CD4-positive, alpha-beta T cell treated with Interleukin-6 at 100 ng/mL for 8 hours (primary cell): ENCODE measurements at places on chromosomes 6 and 20.

- no peak for DNase-seq
Observed at GRCh38 chr20:40551125-40551530, 137.9 kb downstream of the MAFB start.

GRCh38 chr20:5793916-5794315 is 43.7 kb downstream of the SHLD1 start:
- no peak for DNase-seq

DNA sequence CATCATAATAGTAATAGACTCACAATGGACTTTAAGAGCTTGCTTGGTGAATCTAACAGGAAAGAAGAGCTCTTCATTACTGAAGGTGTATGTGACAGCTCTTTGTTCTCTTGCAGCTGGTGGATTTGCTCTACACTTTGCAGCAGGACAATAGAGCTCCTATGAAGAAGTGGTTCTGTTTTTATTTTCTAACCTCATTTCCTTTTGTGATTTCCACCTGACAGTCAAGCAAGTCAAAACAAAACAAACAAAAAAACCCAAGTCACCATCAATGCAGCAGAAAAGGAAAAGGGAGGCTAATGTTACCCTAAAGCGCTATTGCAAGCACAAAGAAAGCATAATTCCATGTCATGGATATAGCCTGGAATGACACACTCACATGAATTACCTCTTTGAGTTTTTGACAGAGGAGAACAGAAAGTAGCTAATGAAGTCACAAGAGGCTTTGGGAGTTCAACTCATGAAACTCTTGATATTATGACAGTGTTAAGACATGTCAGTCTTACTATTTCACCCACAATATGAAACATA is 1188.1 kb downstream of the EPHA7 start:
- DNase-seq: no peak

- no peak for DNase-seq
Observed at GRCh38 chr6:51477711-51478311, 609.6 kb downstream of the PKHD1 start.

GRCh38 chr20:4844751-4845465 is 123.2 kb downstream of the PRND start:
- DNase-seq: no peak

- DNase-seq: no peak
Observed at GRCh38 chr6:80872199-80872950, 765.9 kb downstream of the BCKDHB start.
